ENCODE measurements at places on chromosomes 7 and 10. TPM values are rescaled to one million over a fixed set of nuclear protein-coding genes. Genes with fewer than 3 reads are reported as not detected.
A peak's percentile ranks its signal among the peaks of the same experiment; 100 is the strongest.

DNA sequence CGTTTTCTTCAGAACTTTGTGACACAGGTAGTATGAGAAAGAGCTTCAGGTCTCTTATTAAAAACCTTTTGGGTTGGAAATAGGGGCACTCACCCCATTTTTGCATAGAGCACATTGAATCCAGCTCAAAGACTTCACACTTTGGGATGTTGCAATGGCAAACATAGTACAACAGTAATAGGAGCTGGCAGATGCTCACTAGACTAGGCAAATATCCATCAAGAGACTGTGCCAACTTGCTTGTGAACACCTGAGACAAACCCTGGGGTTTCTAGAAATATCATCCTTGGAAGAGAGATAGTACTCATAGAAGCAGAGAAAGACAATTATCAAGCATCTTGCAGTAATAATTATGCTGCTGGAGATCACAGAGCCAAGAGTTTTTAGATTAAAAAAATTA lies 280.0 kb downstream of the CACNA2D1 start:
- DNase-seq = no peak

- no peak for DNase-seq
These were observed 577.7 kb upstream of the AUTS2 start for GRCh38 chr7:69020536-69020935.

DNA sequence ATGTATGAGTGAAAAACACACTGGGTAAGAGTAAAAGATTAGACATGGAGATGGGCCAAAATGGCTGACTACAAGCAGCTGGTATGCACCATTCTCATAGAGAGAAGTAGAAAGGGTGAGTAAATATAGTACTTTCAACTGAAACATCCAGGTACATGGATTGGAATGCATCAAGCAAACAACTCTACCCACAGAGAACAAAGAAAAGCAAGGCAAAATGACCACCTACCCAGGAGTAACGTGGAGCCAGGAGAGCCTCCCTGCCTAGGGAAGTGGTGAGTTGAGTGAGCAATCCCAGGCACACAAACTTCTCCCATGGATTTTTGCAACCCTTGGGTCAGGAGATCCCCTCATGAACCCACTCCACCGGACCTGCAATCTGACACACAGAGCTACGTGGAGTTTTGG lies 212.8 kb downstream of the PTN start:
- peak; percentile 25 for DNase-seq

DNA sequence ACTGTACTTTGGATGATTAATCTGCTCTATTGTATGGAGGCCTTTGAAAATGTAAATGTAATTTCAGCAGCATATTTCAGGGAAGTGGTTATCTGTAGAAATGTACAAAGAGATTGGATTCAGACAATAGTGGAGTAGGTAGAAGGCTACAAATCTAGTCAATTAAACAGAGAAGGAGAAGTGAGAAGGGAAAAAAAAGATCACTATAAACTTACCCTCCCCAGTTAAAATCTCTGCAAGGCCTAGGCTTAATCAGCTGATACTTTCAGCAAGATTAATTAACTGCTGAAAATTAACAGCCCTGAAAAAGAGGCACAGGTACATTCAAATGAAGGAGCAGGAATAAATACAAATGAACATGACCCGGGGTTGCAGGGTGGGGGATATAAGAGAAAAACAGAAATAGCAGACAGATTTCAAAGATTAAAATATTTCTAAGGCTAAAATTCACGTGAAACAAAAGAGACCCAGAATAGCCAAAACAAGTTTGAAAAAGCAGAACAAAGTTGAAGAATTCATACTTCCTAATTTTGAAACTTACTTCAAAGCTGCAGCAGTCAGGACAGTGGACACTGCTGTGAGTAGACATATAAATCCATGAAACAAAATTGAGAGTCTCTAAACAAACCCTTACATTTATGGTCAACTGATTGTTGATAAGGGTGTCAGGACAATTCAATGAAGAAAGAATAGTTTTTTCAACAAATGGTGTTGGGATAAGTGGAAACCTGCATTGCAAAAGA lies 96.0 kb downstream of the NRCAM start:
- DNase-seq = no peak

GRCh38 chr10:13882119-13882711 lies 295.4 kb downstream of the PRPF18 start:
- peak; percentile 98 for DNase-seq

GRCh38 chr7:9407816-9408215 lies 974.4 kb downstream of the NXPH1 start:
- no peak for DNase-seq

DNA sequence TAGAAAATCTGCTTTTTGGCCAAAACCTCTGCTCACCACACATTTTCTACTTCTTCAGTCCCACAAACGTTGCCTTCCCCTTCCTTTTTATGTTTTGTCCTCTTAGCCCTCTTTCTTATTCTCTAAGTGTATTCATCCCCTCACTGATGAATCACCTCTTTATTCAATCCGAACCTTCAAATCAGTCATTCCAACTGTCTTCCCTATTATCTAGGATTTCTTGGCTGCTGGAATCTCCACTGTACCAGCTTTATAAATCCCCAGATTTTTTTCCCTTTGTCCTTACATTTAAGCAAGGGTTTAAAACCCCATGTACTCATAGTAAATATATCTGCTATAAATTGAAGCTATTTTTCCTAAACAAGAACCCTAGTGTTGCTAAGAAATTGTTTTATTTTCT lies 176.9 kb downstream of the SEMA3A start:
- DNase-seq = no peak

DNA sequence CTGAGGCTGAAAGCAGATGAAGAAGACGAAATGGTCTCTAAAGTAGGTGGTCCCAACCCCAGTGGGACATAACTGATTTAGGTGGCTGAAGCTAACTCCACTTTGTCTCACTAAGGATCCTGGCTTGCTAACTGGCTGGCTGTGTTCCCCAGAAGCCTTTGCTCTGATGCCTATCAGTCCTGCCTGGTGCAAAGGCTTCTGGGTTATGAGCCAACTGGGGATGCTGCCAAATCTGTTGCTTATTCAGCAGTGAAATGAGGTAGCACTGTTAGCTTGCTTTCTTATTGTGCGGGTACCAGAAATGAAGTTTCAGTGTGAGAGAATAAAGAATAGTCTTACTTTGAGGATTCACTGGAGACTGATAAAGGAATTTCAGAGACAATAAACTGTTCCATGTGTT lies 18.1 kb downstream of the PRKG1 start:
- peak; percentile 31 for DNase-seq

- no peak for DNase-seq
These were observed 16.8 kb upstream of the VOPP1 start for GRCh38 chr7:55588976-55589604.

GRCh38 chr7:105776986-105777910 lies 99.2 kb downstream of the ATXN7L1 start:
- DNase-seq = peak; percentile 54

- DNase-seq = no peak
These were observed 12.9 kb downstream of the GRM8 start for GRCh38 chr7:127239814-127240213.

DNA sequence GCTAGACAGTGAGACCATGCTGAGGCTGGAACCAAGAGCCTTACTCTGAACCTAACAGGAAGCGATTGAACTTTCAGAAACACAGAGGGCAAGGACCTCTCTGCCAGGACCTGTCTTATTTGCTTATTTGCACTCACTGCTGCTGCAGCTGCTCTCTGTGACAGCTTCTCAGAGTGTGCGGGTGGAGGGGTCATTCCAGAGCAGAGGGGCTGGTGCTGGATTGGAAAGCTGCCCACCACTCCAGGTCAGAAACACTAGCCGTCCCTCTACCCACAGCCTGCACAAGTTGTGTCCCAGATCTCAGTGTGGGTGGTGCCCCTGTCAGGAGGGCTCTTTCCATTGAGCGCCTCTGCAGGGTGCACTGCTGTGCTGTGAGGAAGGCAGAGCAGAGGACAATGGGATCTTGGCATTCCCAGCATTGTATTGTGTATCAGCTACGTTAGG lies 126.2 kb downstream of the CCNY start:
- DNase-seq = no peak

GRCh38 chr10:79048639-79049550 lies 19.9 kb upstream of the ZMIZ1 start:
- DNase-seq = no peak

- DNase-seq = no peak
These were observed 556.3 kb downstream of the GRM8 start for GRCh38 chr7:126696256-126697038.

DNA sequence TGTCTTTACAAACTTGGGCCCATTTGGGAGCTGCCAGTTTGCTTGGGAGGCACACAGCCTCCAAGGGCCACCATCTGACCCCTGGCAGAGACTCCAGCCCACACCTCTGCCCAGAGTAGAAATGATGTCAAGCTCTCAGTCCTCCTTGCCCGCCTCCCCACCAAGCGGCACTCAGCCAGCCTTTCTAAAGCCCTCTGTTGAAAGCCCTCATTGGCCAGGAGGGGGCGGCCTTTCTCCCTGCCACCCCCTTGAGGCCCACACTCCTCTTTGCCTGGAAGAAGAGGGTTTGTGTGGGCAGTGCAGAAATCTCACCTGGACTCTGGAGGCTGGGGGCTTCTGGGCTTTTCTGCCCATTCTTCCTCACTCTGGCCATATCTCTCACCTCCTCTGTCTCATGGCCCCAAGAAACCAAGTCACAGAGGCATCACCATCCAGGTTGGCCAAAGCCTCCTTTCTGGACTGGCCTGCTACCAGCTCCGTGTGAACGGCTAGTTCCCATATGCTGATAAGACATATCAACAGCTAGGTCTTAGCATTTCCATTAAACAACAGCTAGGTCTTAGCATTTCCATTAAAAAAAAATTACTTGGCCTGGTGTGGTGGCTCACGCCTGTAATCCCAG lies 36.1 kb downstream of the UBTD1 start:
- DNase-seq = no peak

DNA sequence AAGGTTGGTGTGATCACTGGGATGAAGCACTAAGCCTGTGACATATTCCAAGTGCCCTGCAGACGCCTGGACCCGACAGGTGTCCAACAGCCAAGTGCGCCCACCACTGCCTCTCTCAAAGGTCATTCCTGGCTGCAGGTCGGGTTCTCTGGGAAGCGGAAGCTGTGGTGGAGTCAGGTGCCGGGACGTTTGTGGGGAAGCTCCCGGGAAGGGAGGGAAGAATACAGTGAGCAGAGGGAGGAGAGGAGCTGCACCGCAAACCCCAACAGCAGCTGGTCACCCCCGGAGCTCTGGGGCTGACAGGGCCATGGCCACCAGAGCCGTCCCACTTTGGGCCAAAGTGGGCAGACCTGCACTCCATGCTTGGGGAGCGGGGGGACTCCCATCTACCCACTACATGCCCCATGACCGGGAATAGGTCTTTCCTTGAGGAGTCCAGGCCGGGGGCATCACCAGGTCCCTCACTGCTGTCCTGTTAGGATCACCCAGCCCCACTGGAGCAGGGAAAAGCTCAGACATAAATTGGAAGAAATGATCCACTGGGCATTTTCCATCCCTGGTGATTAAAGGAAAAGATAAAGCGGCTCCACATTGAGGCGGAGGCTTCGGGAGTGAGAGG lies 84.5 kb upstream of the PPP2R2D start:
- DNase-seq = no peak

DNA sequence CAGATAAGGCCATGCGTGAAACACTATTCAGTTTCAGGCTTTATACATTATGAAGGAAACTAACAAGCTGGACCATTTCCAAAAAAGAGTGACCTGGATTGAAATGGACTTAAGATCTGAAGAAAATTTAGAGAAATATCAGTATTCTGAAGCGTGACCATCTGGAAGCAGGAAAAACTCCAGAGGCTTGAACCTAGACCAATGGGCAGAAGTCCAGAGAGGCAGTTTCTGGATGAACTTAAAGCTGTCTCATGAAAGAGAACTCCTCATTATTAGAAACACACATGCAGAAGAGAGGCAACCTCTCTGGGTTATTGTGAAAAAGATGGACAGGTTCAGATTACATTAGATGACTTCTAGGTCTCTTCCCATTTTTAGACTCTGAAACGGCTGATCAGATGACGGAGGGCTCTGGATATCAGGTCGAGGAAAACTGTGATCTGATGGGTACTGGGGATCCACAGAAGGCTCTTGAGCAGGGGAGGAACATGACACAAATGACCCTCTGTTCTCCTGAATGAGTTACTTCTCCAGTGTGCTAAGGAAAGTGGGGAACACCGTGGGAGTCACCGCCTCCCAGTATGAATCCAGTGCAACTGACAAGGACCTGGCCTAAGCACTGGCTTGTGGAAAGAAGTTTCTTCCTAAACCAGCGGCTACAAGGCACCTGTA lies 116.5 kb downstream of the SPDYE5 start:
- no peak for DNase-seq

DNA sequence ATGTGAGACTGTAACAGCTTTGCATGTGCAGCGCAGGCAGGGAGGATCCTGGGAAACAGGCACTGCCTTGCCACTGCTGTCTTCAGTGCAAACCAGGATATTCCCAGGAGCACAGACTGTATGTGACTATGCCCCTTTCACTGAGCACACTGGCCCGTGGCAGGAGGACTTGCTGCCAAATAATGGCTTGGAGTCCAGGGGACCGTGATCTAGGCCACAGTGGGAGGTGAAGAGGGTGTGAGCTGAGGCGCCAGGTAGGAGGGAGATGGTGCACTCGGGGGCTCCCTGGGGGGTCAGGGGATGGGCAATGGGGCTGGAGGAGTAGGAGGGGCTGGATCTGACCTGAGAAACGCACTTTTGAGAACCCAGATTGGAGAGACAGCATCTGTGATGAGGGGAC lies 193.4 kb upstream of the ZNF32 start:
- DNase-seq = no peak

GRCh38 chr7:112701456-112701855 lies 88.7 kb downstream of the TMEM168 start:
- DNase-seq = no peak

DNA sequence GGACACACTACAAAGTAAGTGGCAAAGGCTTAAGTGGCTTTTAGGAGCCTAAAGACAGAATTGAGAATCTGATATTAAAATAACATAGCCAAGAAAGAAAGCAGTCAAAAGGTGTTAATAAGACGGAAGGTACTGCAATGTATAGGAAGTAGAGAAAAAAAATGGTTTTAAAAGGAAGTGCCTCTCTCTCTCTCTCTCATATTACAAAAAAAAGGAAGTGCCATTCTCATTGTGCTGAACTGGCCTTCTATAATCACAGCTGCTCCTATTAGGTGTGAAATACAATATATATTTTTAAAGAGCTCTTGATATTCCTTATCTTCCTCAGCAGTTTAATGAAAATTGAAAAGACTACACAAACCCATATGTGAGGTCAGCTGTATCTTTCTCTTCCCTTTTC lies 199.4 kb upstream of the NPVF start:
- no peak for DNase-seq

- no peak for DNase-seq
These were observed 578.9 kb downstream of the ZWINT start for GRCh38 chr10:55782181-55782580.

- DNase-seq = peak; percentile 2
These were observed 718 bp upstream of the UMAD1 start for GRCh38 chr7:7639847-7640220.

- DNase-seq = no peak
These were observed 417.9 kb upstream of the CNTNAP2 start for GRCh38 chr7:145698526-145699262.

Gene HECW1
- 5.6 TPM for total RNA-seq

Gene CTAGE8
- total RNA-seq = not detected

Gene PALD1
- not detected for total RNA-seq

Gene MYL7
- not detected for total RNA-seq

Gene BCL7B
- total RNA-seq = 50.9 TPM

Gene RHOBTB1
- 10.3 TPM for total RNA-seq

Gene MYOZ1
- total RNA-seq = 0.48 TPM

Gene NEUROD6
- not detected for total RNA-seq
